Activated naive CD4-positive, alpha-beta T cell treated with anti-CD3 and anti-CD28 coated beads for 36 hours (primary cell): ENCODE measurements at places on chromosomes 16 and 17. TPM values are rescaled to one million over a fixed set of nuclear protein-coding genes. Genes with fewer than 3 reads are reported as not detected.

GRCh38 chr16:25033852-25034251 lies 18.7 kb upstream of the ARHGAP17 start:
- no peak for DNase-seq

DNA sequence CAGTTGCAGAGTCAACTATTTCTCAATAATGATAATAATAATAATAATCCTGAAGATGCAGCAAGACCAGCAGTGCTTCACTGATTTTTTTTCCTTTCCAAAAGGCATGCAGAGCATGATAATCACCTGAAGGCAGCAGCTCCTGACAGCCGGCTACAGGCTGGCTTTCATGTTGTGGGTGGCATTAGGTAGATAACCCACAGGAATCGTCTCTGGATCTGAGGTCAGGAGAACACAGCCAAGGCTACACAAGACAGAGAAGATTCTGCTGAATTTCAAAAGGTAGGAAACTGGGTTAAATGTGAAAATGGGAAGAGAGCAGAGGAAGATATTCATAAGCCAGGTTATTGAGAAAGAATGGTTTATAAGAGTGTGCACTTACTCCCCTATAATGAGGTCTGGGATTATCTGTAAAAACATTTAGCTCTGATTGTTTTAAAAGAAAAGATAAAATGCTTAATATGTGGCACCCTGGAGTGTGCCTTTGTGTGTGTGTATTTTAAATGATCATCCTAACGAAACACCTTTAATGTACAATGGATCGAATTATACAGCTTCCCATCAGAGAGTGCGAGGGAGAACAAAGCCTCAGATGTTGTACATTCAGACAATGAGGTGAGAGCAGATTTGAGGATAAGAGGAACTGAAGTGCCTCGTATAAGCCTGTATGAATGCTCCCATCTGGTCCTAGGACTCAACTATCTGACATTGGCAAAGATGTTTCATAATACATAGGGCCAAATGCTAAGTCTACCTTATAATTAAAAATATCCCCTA lies 273.1 kb downstream of the PHKB start:
- DNase-seq: no peak

DNA sequence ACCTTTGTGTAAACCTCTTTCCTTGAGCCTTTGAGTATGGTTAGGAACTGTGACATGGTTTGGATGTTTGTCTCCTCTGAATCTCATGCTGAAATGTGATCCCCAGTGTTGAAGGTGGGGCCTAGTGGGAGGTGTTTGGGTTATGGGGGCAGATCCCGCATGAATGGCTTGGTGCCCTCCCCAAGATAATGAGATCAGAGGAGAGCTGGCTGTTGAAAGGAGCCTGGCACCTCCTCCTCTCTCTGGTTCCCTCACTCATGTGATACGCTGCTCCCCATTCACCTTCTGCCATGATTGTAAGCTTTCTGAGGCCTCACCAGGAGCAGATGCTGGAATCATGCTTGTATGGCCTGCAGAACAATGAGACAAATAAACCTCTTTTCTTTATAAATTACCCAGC lies 1110.2 kb downstream of the CDH11 start:
- DNase-seq: no peak

- peak; percentile 73 for DNase-seq
Measured at GRCh38 chr16:28168991-28169554, 42.7 kb downstream of the XPO6 start.

GRCh38 chr17:40909755-40910154 lies 24.7 kb upstream of the KRT20 start:
- no peak for DNase-seq

The KRTAP4-1 gene
- not detected for total RNA-seq

The MYO15B gene
- total RNA-seq: 29.7 TPM

- no peak for DNase-seq
Measured at GRCh38 chr17:35605678-35606077, 18.6 kb downstream of the AP2B1 start.

The EVI2B gene
- 9.9 TPM for total RNA-seq

DNA sequence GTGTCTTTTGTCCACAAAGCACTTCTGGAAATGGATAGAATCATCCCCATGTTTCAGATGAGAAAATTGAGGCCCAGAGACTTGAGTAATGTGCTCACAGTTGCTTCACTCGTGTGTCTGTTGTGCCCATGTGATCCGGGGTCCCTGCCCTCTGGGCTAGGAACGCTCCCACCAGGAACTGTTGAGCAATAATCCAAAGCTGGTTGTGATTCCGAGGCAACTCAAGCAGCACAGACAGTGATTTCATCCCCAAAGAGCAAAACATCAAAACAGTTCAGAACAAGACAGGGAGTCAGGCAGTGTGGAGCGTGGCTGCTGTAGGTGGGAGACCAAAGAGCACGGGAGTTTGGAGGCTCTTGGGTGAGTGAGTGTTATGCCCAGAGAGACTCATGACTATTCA lies 205.0 kb upstream of the ASIC2 start:
- no peak for DNase-seq

- no peak for DNase-seq
Measured at GRCh38 chr17:16463358-16464302, 28.4 kb downstream of the LRRC75A start.

DNA sequence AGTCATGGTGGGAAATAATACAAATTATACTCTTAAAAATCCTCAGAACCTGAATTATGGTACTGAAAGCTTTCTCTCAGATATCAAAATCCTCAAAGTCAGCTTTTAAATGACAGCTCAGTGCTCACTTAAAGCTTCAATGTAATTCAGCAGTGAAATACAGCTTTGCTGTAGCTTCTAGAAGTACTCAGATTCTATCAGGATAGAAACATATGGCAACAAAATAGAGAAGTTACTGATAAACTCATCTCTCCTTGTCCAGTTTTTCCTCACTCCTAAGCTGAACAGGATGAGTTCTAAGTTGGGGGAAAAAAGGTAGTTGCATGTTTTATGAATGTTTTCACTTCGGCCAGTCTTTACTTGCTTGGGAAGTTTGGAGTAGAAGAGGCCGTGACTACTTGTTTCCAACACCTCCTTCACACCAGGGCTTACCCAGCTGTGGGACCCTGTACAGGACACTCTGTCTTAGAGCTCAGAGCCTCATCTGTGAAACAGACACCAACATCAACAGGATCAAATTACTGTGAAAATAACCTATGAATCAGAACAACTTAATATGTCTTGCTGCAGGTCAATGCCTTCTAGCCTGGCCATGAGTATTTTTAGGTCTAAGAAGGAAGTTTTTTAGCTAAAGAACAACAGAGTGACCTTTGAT lies 30.2 kb downstream of the OGFOD1 start:
- DNase-seq: no peak

- no peak for DNase-seq
Measured at GRCh38 chr17:65522751-65523404, 38.6 kb downstream of the AXIN2 start.

The RHBDF2 gene
- total RNA-seq: 13.4 TPM

The RASD1 gene
- total RNA-seq: 0.17 TPM

DNA sequence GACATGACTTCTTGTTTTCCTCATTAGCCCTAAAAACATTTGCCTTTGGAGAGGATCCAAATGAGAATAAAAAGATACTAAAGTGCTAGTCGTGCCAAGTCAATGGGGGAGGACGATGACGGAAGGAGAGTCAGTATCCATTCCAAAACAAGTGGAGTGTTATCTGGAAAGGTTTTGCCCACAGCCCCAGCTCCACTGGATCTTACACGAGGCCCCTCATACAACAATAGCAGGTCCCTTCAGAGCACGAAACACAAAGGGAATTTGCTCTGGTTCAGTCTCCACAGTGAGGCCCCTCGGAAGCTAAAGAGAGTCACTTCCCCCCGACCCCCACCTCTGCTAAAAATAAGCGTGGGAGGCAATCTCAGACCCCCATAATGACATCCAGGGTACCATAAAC lies 496.9 kb upstream of the ZFHX3 start:
- no peak for DNase-seq

DNA sequence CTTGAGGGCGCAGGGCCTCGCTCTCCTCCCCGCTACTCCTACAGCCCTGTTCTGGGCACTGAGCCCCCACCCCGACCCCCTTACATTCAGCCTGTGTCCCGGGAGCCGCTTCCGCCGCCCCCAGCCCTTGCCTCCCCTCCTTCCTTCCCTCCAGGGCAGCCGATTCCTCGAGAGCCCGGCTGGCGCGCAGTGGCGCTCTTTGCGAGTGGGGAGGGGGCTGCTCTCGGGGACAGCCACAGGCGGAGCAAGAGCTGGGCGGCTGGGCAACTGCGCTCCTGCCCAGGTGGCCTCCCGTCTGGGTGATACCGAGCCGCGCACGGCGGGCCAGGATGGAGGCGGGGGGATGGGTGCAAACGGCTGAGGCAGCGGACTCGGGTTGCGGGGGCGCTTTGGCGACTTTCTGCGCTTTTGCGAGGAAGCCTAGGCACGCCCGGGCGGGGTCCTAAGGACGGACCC lies 1.2 kb downstream of the MMP15 start:
- DNase-seq: no peak

DNA sequence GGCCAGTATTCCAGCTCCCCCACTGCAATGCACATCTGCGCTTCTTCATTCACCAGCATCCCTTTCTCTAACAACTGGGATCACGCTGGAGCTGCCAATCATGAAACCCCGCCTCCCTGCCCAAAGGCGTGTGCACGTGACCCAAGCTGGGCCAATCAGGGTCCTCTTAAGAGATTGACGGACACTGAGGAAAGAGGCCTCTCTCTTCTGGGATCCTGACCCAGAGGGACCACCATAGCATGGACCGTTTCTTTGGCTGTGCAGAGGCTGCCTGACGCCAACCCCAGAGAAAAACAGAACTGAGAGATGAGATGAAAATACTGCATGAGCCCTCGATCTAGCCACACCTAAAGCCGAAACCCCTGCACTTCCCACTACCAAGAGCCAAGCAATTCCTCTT lies 32.0 kb downstream of the COTL1 start:
- no peak for DNase-seq

The SLC9A5 gene
- total RNA-seq: 5.2 TPM

DNA sequence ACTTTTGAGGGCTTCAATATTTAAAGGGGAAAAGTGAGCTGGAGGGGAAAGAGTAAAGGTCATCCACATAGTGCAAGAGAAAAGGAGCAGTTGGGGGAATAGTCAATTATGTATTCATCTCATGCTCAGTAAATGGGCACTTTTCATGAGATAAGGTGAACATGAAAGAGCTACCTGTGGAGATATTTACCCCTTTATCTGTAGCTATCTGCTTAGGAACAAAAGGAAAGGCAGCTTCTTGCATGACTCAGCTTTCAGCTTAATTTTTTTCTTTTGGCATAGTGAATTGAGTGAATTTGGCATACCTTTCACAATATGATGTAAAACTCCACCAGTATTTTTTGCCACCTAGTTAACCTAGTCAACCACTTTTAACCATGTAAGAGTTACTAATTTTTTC lies 26.4 kb downstream of the CPD start:
- no peak for DNase-seq

The CBFA2T3 gene
- total RNA-seq: not detected

The KRT23 gene
- not detected for total RNA-seq

The FBXW10 gene
- not detected for total RNA-seq

- no peak for DNase-seq
Measured at GRCh38 chr17:1413281-1413791, 13.3 kb upstream of the YWHAE start.

DNA sequence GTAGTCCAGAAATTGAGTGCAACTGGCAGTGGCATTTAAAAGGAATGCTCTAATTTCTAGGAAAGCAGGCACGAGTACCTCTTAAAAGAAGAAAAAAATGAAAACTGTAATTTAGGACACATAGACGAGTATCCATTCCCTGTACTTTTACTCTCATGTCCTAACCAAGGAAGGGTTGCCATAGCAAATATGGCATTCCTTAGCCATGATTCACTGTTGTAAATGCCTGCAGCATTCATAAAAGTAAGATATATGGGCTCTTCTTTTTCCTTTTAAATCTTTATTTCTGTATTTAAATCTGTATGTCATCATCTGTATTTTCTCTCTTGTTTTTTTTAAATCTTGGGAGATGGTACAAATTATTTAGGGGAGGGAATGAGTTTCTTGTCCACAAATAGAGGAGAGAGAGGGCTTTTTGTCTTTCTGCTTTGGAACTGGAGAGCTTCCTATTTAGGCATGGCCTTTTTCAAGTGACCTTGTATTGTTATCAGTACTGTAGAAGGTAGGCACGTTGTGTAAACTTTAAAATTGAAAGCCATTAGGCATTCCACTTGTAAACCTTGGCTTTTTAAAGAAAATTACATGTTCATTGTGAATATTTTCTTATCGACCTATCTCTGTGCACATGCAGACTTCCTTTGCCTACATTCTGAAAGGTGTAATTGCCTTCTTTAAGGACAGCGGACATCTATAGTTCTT lies 50.0 kb downstream of the TENT4B start:
- no peak for DNase-seq

DNA sequence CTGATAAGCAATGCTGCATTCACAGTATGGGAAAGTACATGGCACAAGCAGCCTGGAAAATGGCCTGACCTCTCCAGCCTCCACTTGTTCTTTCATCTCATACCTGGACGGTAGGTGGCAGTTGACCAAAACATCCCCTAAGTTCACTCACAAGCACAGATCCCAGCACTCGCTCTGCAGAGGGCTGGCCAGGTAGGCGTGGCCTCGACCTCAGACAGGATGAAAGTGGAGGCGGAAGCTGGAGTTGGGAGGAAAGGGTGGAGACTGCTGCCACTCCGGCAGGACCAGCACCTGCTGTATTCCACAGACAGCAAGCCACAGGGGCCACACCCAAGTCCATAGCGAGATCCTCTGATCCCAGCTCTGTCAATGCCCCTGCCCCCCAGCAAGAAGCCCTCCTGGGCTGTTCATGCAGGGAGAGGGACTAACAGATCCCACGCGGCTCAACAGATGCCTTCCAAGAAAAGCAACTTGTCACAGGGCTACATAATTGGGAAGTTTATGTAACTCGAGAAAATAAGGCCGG lies 31.3 kb downstream of the ZCCHC14 start:
- peak; percentile 59 for DNase-seq

The MRPL45 gene
- total RNA-seq: 55.5 TPM

GRCh38 chr17:46264456-46265198 lies 30.3 kb upstream of the LRRC37A start:
- DNase-seq: peak; percentile 57

DNA sequence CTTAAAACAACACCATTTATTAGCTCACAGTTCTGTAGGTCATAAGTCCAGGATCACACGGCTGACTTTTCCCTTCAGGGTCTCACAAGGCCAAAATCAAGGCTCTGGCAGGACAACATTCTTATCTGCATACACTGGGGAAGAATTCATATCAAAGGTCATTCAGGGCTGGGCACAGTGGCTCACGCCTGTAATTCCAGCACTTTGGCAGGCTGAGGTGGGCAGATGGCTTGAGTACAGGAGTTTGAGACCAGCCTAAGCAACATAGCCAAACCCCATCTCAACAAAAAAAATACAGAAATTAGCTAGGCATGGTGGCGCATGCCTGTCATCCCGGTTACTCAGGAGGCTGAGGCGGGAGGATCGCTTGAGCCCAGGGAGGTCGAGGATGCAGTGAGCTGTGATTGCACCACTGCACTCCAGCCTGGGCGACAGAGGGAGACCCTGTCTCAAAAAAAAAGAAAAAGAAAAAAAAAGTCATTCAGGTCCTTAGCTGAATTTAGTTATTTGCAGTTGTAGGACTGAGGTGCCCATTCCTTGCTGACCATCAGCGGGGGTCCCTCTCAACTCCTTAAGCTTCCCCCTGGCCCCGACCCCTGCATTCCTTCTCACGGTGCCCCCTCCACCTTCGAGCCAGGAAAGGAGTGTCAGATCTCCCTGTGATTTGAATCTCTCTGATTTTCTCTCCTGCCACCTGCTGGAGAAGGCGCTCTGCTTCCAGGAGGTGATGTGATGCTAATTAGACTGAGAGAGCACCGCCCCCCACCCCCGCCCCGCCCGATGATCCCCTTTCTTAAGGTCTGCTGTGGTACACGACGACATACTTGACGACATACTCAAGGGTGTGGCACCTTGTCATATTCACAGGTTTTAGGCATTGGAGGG lies 91.8 kb upstream of the CLEC18A start:
- peak; percentile 33 for DNase-seq

GRCh38 chr16:50316848-50317630 lies 50.7 kb downstream of the ADCY7 start:
- DNase-seq: no peak
